NCI-H1930 (cell line): ENCODE measurements at places on chromosomes 12 and 14.

- no peak for DNase-seq
Measured at GRCh38 chr14:60485598-60486251, at the start of gene C14orf39. TSS of gene C14orf39 (minus strand) at chr14:60486063. CDS start at chr14:60485078, 985 bp downstream.

GRCh38 chr14:104967386-104968152 lies 10.6 kb downstream of the AHNAK2 start:
- DNase-seq = no peak

DNA sequence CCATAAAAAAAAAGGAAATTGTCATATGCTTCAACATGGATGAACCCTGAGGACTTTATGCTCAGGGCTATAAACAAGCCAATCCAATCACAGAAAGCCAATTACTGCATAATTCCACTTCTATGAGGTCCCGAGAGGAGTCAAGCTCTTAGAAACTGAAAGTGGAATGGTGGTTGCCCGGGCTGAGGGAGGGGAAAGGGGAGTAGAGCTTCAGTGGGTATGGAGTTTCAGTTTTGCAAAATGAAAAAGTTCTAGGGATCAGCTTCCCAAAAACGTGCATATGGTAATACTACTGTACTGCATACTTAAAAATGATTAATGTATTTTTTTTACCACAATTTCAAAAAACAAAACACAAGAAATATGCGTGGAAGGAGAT lies 52.0 kb downstream of the RNF34 start:
- no peak for DNase-seq

DNA sequence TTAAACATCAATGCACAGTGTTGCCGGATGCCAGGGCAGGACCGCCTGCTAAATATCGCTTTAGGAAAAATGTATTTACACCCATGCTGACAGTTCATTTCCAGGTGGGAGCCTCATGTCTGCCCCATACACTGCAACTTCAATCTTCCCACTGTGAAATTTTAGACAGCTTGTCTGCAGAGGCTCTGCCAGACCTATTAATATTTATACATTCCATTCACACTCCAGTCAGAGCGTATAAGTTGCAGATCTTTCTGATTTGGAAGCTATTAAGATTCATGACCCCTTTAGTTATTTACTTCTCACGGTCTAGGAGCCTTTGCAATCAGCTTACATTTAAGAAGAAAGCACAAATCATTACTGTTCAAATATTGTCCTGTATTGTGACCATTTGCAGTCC lies 357.4 kb downstream of the ATP23 start:
- no peak for DNase-seq

- no peak for DNase-seq
Measured at GRCh38 chr12:110739488-110739887, 3.2 kb downstream of the PPP1CC start.

DNA sequence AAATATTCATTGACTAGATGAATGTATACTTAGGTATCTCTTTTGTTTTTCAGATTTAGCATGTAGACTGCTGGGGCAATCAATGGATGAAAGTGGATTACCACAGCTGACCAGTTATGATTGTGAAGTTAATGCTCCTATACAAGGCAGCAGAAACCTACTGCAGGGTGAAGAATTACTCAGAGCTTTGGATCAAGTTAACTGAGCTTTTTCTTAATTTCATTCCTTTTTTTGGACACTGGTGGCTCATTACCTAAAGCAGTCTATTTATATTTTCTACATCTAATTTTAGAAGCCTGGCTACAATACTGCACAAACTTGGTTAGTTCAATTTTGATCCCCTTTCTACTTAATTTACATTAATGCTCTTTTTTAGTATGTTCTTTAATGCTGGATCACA lies 15.3 kb upstream of the SNAPC1 start:
- no peak for DNase-seq

- DNase-seq = no peak
Measured at GRCh38 chr12:122102331-122102730, 23.8 kb downstream of the MLXIP start.

DNA sequence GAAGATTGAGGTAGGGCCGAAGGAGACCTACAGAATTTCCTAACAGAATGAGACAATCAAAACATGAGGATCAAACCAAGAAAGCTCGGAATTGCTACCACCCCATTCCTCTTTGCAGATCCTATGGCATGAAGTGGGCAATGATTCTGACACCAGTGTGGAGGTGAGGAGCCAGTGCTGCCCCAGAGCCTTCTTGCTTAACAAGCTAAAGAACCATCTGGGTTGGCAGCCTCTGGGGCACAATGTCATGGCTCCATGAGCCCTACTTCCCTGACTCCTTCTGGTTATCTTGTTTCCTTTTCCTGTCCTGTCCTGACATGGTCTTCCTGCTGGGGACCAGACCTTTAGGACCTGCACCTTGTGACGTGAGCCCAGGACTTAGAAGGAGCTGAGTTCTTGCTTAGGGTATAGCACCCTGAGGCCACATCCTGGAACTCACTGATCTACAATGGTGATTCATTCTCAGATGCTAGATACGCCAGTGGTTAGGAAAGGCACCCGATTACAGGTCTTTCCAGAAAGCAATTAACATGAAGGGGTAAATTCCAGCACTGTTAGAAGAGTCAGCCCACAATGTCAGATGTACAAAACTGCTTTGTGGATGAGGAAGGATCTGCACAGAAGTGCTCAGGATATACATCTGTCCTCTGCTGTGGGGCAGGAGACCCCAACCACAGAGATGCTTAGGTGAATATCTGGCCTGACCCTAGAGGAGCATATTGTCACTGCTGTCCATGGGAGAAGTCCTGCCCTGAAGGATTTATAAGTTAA lies 324.2 kb downstream of the ZFP36L1 start:
- DNase-seq = no peak

DNA sequence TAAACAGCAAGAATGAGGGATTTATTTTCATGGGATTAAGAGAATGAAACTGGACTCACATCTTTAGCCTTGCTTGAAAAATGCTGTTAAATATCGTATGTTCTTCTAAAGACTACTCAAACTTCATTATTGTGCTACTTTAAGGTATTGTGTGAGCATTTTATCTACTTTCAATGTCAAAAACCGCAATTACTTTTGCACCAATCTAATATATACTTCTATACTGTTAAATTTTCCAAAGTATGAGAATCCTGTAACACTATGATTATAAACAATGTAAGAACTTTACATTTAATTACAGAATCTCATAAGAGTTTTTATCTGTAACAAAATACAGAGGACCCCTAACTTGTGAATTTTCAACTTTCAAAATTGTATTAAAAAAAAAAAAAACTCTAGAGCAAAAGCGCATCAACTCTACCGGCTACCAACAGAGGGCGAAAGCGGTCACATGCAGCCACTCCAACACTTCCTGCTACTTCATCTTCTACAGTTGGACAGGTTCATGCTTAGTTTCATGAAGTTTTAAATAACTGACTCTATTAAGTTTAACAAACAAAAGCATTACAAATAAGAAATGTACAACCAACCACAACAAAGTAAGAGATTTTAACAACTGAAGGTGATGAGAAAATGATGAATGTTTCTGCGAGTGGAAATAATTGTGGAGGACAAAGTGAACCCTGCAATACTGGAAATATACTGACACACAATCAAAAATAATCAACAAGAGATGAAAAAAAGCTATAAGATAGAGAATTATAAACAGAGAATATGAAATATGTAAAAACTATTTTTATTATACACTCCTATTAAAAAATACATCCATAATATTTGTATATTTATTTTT lies 210.9 kb downstream of the MED13L start:
- no peak for DNase-seq

DNA sequence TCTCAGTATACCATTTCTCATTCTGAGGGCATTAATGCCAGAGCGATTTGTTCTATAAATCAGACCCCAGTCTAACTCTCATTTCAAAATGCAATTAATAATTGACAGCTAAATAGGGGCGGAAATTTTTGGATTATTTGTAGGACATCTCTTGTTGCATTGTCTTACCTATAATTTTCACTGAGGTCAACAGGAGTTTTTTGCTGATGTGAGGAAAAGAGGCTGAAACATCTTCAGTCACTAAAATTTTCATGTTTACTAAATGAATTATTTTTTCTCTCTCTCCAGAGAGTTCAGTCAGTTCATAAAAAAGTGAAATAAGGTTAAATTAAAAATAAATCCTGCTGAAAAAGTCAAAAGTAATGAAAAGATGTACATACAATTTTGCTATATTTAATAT lies 295.9 kb downstream of the CCER1 start:
- no peak for DNase-seq

DNA sequence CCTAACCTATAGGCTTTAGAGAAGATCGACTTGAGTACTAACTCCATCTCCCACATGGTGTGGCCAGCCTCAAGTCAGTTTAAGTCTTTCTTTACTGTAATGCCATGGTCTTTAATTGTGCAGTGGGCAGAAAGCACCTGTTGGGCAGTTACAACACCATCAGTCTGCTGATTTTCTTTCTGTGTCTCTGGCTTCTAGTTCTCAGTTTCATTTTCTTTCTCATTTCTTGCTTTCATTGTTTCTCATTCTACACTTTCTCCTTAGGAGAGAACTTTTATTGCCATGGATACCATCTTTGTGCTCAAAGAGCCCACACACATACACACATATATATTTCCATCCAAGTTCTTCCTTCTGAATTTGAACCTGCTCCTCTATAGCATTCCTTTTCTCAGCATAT lies 96.1 kb upstream of the SLC16A7 start:
- DNase-seq = no peak

- no peak for DNase-seq
Measured at GRCh38 chr14:106622200-106622745, 1095.9 kb downstream of the TMEM121 start.

DNA sequence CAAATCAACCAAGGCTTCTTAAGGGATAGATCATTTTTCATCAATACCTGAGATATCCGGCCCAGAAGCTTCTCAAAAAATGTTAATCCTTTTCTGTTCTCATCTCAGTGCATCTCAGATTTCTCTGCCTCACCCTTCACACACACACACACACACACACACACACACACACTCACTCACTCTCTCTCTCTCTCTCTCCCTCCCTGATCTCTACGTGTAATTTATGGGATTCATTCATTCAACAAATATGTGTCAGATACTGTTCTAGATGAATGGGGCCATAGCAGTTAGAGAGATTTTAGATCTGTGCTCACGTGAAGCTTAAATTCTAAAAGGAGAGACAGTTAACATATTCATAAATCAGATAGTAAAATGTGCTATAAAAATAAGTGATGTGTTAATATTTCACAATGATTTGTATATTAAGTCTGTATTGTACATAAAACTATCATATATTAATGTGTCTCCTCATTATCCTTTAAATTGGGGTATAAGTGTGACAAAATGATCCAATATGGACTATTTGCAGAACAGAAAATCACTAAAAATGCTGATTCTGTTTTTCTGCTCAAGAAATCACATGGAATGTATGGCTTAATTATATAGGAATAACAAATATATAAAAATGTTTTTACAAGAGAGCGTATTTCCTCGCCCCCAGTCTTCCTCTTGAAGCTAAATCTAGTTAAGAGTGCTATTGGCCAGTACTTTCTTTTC lies 7.3 kb upstream of the FRMD6 start:
- no peak for DNase-seq
